ENCODE measurements at places on chromosomes 2 and 18.

DNA sequence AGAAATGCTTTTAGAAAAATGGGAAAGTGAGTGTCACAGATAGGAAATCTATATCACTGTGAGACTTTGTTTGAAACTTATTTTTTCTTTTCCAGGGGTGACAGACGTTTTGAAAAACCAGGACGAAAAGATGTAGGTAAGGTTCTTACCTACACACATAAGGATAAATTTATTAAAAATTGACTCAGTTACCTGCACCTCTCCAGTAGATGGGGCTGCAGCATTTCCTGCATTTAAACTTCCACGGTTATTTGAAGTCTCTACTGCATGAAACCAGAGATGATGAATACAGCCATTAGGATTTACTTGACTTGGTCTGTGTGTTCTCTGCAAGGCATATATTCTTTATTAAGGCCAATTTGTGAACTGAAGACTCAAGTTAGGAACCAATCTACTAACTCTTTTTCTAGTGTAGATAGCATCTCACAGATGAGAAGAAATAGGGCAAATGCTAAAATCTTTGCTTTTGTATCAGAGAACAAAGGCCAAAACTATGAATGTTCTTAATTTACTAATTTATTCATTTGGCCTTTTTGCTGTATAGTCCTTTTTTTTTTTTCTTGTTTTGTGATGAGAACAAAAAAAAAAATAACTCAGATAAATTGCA lies 15.0 kb downstream of the KCNJ13 start:
- no peak for DNase-seq

DNA sequence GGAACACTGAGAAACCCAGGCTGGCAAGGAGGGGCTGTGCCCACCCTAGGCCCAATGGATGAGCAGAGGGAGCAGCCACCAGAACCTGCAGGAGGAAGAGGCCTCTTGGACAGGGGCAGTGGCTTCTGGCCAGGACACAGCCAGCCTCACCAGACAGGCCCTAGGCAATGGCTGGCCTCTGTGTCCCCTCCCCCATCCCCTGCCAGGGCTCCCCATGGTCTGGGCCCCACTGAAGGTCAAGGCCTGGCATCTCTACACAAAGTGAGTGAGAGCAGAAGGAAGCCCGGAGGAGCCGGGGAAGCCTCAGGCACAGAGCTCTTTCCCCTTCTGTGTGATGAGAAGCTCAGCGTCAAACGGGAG lies 6.3 kb downstream of the PRLH start:
- DNase-seq, result no peak

- no peak for DNase-seq
These were observed 285.4 kb downstream of the ZEB2 start for GRCh38 chr2:144234542-144234871.

GRCh38 chr2:218129458-218130135 lies 3.8 kb downstream of the CXCR2 start:
- no peak for DNase-seq

GRCh38 chr18:58226429-58226828 lies 182.4 kb downstream of the NEDD4L start:
- no peak for DNase-seq

DNA sequence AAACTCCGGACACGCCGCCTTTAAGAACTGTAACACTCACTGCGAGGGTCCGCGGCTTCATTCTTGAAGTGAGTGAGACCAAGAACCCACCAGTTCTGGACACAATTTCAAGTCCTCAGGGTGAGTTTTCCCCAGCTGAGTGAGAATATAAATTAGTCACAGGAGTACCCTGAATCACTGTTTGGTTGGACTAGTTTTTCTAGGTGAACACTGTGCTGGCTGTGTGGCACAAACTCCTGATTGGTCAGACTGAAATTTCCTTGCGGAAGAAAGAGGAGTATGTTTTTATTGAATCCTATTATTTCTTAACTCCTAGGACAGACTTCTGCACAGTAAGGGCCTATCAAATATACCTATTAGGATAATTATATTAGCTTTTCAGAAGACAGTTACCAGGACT lies 288.1 kb upstream of the UBE2E3 start:
- no peak for DNase-seq

DNA sequence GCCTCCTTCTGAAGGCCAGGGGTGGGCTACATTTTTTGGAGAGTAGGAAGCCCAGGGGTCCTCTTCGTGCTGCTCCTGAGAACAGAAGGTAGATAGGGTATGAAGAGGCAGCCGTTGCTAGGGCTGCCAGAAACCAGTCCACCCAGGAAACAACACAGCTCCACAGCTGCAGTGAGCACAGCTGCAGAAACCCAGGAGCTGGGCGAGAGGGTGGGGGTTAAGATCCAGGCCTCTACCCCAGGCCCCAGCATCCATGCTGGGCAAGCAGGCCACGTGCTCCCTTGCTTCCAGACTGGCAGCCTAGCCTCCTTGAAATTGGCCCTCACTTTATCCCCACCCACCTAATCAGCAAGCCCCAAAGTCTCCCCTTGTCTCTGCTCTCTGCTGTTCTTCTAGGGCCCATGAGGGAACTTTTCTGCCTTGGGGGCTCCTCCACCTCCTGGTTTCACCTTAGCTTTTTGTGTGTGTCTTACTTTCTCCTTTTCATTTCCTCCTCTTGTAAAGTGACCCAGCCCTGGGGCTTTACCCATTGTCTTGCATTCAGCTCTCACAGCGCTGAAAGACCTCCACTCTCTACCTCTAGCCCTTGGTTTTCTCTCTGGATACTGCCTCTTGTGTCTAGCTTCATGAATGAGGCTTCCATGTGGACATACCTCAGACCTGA lies 30.7 kb downstream of the STON1 start:
- DNase-seq, result no peak

GRCh38 chr2:207149249-207150213 lies 16.2 kb downstream of the KLF7 start:
- DNase-seq, result no peak

GRCh38 chr18:11909591-11910026 lies 1.5 kb upstream of the MPPE1 start:
- no peak for DNase-seq

DNA sequence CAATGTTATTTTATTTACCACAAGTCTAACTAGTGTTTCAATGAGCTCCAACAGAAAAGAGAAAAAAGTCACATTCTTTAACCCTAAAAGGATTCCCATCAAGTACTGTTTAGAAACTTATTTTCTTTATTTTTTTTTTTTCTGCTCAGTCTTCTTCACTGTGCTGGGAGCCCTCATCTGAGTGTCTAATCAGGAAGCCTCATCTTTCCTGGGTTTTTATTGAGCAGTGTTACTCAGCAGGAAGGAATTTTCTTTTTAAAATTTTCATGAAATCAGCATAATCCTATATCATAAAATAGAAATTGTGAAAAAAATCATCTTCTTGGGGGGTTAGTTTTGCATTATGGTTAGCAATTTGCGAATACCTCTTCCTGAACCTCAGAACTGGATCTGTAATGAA lies 453.8 kb downstream of the CDH2 start:
- no peak for DNase-seq

GRCh38 chr2:200353874-200354273 lies 47.4 kb downstream of the SPATS2L start:
- DNase-seq, result no peak

- DNase-seq, result no peak
These were observed 33.5 kb upstream of the SPRED2 start for GRCh38 chr2:65465857-65466256.

DNA sequence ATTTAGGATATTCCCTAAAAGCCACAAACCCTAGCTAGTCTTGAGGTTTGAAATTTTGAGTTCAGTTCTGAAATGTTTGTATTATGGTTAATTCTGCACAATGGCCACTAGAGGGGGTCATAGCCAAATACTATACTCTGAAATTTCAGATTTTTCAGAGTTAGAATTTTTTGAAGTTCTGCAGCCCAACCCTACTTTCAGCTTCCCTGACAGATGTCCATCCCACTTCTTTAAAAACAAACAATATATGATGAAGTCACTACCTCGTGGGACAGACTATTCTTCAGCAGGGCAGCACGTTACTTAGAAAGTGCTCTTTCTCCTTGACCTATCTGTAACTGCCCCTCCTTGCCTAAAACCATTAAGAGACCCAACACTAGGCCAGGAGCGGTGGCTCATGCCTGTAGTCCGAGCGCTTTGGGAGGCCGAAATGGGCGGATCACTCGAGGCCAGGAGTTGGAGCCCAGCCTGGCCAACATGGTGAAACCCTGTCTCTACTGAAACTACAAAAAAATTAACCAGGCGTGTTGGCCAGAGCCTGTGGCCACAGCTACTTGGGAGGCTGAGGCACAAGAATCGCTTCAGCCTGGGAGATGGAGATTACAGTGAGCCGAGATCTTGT lies 48.2 kb upstream of the PAPOLG start:
- DNase-seq, result no peak

GRCh38 chr2:72623481-72623880 lies 202.4 kb downstream of the EXOC6B start:
- no peak for DNase-seq

DNA sequence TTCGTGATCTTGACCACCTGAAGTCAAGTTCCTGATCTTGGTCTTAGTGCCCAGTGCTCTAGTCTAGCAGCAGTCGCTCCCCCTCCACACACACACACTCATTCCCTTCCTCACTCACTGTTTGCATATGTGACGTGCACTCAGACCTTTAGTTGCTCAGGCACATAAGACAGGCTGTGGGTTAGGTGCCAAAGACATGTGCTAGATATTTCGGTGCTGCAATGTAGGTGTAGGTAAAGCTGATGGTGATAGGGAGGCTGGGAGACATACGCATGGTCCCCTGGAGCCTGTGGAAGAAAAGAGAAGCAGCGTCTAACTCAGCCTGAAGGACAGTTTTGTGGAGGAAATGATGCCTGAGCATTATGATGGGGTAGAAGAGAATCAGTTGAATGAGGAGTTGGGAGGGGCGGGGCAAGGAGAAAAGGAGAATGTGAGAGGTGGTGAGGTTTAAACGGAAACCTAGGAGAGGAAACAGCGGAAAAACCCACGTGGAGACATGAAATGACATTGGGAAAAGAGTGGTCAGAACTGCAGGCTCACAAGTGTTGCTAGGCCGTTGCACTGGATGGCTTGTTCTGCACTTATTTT lies 3.8 kb downstream of the TTC39C start:
- no peak for DNase-seq
